NCI-H446 (cell line): ENCODE measurements at places on chromosomes 5 and 9.
A peak's percentile ranks its signal among the peaks of the same experiment; 100 is the strongest.

DNA sequence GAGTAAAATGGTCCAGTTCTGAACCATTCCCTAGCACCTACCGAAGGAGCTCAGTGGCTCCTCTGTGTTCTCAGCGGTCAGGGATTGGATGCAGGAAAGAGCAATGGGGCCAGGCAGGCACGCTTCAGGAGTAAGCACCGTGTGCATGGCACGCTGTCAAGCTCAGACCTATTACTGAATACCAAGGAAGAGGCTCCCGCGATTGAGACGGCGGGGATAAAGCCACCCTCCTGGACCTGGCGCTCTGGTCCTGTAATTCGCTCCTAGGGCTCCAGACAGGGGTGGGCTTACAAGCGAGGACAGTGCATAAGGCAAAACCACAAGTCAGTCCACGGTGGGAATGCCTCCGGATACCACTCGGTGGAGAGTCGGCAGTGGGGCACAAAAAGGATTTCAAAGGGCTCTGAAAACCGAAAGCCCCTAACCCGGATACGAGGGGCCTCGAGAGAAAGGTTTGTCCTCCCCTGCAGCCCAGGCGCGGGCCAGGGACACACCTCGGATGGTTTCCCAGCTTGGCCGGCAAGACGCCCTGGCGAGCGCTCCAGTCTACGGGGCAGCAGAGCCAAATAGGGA lies 988 bp downstream of the OXCT1 start:
- DNase-seq: peak; percentile 53

GRCh38 chr5:143403593-143404415 lies at the start of gene NR3C1:
NR3C1 (minus strand) TSS chr5:143403686; CDS start chr5:143400839, 2,847 bp downstream.
- peak; percentile 77 for DNase-seq

DNA sequence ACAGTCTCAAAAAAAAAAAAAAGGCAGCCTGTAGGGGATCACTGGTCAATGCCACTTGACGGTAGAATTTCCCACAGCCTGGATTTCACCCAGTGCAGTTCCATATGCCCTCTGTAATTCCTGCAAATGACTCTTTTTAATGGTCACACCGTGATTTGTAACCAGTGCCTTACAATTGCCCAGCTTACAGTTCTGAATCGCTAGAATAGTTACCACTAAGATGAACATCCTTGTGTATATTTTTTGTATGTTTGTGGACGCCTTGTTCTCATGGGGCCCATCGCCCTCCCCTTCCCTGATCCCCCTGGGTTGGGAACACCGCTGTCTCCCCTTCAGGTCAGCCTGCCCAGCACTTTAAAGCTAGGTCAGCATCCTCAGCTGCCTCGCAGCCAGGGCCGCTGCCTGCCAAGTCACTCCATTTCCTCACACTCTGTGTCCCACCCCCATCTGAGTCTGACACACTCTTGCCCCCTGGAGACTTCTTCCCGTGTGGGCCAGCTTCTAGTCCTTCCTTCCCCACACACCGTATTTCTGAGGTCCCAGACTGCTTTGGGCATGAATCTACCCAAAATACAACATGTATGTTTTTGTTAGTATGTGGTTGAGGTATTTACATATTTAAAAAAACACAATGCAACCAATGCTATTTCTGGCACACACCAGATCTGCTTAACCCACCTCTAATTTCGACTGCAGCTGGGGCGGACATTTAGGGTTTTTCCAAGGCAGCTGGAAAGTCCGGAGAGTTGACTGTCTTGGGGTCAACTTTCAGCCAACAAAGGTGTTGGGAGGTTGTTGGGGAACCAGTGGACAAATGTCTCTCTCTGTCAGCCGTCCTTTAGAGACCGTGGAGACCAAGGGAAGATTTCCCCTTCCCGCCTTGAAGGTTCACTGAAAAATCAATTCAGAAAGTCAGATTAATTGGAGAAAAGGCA lies 120.5 kb upstream of the NEK6 start:
- DNase-seq: no peak

- no peak for DNase-seq
Observed at GRCh38 chr9:125088752-125089151, 54.6 kb downstream of the SCAI start.

DNA sequence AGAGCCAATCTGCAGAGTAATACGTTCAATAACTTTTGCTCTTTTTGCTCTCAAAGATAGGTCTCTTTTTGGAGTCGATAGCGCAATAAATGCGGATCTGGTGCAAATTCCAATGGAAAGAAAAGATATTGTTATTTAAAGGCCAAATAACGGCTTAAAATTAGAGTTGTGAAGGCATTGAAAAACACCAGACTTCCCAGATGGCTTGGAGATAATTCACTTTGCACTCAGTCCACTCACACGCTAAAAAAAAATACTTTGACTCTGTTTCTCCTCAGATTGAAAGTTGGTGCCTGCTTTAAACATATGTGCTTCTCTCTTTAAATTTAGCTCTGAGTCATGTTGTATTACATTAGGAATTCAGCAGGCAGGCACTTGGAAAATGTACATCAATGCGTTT lies 19.5 kb upstream of the MED27 start:
- no peak for DNase-seq

- DNase-seq: no peak
Observed at GRCh38 chr9:115104908-115105307, 13.0 kb downstream of the TNC start.

GRCh38 chr5:180487556-180487955 lies 6.6 kb upstream of the CNOT6 start:
- DNase-seq: no peak

DNA sequence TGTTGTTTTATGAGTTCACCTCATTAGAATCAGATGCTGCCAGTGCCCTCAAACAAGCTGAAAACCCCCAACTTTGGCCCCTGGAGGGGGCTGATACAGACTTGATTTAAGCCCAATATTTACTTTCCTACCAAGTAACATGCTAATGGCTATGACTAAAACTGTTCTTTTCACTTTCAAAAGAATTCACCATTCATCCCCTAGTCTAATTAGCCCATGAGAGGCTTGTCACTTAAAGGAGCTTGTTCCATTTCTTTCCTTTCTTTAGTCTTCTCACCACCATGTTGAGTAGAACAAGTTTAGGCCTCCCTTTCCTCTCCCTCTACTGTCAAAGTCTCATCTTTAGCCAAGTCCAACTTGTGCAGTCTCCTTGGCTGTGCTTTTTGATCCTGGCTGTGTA lies 50.4 kb downstream of the EPB41L4B start:
- no peak for DNase-seq
